ENCODE measurements at places on chromosomes 3 and 15.

- no peak for DNase-seq
Measured at GRCh38 chr3:150074697-150075416, 104.2 kb upstream of the PFN2 start.

DNA sequence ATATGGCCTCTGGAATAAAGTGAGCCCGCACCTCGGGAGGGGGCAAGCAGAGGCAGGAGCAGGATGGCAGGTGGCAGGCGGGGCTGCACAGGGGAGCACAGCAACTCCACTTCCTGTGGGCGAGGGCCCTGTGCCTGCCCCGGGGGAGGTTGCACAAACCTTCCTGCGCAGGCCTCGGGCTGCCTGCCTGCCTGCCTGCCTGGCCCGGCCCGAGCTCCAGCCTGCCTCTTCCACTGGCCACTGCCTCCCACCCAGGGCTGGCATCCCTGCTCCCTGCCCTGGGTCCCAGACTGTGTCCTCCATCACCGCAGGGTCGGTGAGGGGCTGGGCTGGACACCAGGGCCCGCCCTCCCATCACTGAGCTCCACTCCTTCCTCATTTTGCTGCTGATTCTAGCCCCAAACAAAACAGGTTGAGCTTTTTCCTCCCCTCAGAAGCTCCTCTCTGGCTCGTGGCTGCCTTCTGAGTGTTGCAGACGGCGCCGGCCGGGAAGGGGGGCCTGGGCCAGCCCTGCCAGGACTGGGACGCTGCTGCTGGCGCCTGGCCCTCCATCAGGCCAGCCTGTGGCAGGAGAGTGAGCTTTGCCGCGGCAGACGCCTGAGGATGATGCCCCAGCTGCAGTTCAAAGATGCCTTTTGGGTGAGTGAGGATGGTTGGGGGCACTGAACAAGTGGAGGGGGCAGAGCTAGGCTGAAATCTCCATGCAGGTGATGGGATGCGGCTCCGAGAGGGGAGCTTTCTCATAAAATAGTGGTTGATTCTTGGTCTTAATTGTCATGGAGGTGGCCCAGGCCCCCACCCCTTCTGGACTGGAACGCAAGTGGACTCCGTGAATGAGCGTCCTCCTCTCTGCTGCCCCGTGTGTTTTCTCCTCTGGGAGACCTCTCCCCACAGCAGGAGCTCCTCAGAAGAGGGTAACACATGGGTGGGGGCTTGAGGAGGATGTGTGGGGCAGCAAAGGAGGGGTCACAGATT lies at the start of gene PSTPIP1:
Gene PSTPIP1, plus strand, starts transcription at position 156 of the 975 bp plus-strand sequence. Its CDS starts 448 bp downstream, at position 604.
- peak; percentile 49 for DNase-seq

DNA sequence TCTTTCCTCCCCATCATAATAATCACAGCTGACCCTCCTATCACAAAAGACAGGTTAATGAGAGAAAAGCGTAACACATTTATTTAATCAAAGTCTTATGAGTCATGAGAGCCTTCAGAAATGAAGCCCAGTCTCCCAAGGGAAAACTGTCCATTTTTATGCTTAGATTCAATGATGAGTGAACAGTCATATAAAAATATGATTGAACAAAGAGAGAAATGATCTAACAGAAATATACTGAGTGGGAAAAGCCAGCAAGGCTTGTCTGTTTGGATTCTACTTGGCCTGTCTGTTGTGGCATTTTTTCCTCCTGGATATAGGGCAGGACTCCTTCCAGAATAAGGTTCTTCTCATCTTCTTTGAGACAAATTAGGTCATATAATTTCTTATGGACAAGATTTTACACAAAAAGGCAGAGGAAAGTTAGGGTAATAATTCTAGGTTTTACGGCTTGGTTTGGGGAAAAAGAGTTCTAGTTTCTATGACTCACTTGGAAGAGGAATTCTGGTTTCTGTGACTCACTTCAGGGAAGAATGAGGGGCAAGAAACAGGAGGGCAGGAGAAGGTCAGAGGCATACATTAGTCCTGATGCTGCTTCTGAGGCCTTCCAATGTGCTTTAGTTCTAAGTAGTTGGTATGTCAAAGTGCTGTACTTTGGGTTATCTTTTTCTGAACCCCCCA lies 534.2 kb downstream of the ZIC1 start:
- DNase-seq, result no peak

DNA sequence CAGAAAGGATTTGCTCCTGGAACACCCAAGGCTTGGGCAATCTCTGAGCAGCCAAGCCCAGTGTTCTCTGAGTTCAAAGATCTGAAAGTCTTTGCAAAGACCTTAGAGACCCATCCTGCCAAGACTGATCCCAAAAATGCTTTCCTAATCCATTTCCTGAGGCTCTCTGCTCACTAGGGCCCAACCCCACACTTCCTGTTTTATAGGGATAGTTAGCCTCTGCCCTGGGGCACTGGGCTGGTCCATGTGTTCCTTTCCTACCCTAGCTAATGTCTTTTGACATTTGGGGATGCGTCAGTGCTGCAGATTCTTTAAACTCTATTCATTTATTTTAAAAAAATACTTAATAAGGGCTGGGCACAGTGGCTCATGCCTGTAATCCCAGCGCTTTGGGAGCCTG lies 372.7 kb downstream of the ROBO2 start:
- DNase-seq, result no peak

GRCh38 chr3:35184775-35185174 lies 454.6 kb upstream of the ARPP21 start:
- no peak for DNase-seq

GRCh38 chr3:121483290-121483689 lies 62.5 kb downstream of the POLQ start:
- DNase-seq, result no peak

DNA sequence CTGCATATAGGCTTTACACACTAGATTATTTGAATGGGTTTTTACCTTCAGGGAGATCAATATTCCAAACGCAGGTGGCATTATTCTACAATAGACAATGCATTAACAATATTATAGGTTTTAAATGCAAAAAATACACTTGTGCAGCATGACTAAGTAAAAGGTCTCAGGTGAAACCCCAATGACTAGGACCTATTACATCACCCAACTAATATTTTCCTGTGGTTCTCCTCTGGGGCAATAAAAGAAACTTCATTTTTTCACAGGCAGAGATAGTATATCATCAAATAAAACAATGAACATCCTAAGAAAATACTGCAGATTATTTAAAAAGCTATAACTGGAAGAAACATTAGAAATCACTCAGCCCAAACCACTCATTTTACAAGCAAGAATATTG lies 375.3 kb downstream of the ROBO1 start:
- DNase-seq, result no peak

GRCh38 chr15:100667405-100668347 lies 65.3 kb downstream of the ASB7 start:
- DNase-seq, result no peak

GRCh38 chr15:98667521-98668179 lies 19.3 kb downstream of the IGF1R start:
- DNase-seq, result no peak

DNA sequence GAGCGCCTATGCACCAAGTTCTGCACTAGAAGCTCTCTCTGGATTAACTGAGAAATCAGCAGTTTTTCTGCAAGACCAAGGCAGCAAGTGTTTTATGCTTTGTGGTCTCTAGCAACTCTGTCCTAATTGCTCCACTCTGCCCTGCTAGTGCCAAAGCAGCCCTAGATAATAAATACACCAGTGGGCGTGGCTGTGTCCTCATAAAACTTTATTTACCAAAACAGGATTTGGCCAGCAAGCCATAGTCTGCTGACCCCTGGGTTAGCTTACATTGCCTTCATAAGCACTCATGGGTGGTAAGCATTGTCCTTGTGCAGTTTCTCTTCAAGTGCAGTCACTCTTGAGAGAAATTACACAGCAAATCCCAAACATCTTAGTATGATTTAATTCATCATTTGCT lies 30.7 kb upstream of the SLC24A5 start:
- DNase-seq, result no peak

- no peak for DNase-seq
Measured at GRCh38 chr3:152256851-152257562, 11.7 kb upstream of the MBNL1 start.

DNA sequence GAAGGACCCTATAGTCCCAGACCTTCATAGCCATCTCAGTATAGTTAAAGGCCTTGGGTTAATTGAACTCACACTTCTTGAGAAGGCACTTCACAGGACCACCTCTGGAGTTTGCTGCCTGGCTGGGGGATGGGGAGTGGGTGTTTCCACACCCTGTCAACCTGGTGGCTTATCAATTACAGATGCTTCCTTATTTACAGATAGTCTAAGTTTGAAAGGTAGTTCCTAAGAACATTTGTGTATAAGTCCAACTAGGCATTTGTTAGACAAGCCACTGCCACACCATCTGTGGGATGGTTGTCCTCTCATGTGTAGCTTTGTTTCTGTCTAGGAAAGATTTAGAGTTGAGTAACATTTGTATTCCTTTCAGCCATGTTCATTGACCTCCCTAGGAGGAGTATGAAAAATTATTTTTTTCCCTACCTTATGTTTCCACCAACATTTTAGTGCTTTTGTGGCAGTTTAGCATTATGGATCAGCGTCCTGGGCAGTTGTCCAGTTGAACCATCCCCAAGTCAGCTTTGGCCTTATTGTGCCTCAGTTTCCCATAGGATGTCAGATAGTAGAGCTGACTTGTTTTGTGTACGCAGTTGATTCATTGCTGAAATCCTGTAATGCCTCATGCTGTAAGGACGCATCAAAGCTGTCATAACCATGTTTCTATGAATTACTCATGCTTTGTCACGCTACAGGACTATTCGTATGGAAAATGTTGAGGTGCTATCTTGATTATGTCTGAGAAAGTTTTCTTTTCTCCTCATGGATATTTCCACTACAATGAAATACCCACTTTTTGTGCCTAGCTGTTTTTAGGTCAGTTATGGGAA lies 21.2 kb upstream of the SIAH2 start:
- DNase-seq, result no peak

DNA sequence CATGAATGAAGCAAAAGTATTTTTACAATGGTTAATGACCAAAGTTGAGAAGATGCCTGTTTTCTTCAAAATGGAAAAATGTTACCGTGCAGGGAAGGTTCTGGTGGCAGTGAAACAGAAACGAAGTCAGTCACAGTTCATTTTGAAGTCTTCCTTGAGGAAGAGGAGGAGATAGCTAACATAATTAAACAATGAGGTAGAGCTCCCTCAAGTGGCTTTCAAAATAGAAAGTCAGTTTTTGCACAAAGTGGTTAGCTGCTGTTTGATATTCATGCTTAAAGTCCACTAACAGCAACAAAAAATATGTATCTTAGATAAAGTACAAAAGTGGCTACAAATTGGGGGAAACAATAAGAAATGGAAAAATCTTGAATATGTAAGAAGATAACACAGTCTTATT lies 87.3 kb downstream of the TFG start:
- no peak for DNase-seq

DNA sequence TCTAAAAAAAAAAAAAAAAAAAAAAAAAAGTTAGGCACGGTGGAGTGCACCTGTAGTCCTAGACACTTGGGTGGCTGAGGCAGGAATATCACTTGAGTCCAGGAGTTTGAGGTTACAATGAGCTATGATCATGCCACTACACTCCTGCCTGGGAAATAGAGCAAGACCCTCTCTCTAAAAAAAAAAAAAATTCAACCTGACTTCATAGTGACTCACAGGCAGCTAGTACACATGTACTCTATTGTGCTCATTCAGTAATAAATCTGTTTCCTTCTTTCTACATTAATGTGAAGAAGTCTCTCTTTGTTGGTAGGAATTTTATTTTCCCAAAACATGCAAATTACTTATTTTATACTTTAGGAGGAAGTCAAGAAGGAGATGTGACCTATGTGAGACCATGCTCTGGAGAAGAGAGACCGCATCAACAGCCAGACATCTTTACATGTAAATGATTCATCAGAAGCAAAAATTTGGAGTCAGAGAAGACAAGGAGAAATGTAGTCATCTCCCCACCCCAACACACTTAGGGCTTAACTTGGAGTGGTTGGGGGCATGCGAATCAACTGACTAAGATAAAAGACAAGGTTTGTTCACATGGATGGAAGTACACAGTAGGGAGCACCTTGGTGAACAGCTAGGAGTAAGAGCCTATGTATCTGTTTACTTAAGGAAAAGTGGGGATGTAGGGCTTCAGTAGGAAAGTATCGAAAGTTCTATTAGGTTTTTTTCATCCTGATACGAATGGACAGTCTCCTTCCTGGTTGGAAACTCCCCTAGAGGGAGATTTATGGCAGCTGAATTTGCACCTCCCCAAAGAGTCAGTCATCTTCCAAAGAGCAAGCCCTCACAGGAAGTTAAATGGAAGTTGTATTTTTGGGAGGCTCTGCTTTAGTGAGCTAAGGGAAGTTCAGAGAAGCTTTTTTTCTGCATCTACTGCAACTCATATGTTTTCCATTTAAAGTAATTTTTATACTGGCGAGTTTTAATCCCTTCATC lies 23.0 kb upstream of the NMD3 start:
- DNase-seq, result no peak

GRCh38 chr3:183491923-183492848 lies 63.3 kb downstream of the KLHL6 start:
- DNase-seq, result no peak

GRCh38 chr3:111311709-111312235 lies 230.2 kb upstream of the CD96 start:
- DNase-seq, result no peak

DNA sequence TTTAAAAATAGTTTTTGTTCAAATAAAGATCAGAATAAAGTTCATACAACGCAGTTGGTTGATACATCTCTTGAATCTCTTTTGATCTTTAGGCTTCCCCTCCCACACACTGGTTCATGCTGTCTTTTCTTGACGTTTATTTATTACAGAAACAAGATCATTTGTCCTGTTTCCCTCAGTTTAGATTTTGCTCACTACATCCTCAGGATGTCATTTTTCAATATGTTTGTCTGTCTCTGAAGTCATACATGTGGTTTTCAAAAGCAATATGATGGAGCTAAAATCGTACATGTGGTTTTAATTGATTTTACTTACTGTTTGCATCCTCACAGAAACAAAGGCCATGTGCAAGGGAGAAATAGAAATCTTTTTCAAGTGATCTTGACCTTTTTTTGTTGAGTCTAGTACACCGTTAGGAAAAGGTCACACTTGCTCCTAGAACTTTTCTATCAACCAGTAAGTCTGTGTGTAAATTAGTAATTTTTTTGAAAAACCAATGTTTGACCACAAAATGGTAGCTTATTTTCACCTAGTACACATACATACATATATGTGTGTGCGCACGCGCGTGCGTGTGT lies 63.7 kb upstream of the SENP5 start:
- no peak for DNase-seq

DNA sequence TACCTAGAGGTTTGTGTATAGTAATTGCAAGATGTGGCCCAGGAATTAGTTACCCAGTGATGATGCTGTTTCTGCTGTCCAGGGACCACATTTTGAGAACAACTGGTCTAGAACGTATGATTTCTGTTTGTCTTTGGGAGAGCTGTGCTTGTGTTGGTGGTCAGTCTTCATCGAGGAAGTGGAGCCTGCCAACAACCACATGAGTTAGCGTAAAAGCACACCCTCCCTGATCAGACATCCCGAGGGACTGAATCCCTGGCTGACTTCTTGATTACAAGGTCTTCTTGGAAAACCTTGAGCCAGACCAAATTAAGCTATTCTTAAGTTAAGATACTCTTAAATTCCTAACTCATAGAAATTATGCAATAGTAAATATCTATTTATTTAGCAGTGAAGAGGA lies 81.7 kb upstream of the ZPLD1 start:
- no peak for DNase-seq

GRCh38 chr3:127449486-127450212 lies 140.9 kb downstream of the TPRA1 start:
- DNase-seq, result no peak

All from activated CD4-positive, alpha-beta T cell treated with anti-CD3 and anti-CD28 coated beads, Interleukin-2, amount 50 U/mL, for 4 hours (primary cell).